Naive thymus-derived CD4-positive, alpha-beta T cell (primary cell): ENCODE measurements at places on chromosomes 16 and 17. TPM values are rescaled to one million over a fixed set of nuclear protein-coding genes. Genes with fewer than 3 reads are reported as not detected.

- DNase-seq: peak; percentile 31
Measured at GRCh38 chr17:2192367-2193057, 111.1 kb downstream of the SMG6 start.

DNA sequence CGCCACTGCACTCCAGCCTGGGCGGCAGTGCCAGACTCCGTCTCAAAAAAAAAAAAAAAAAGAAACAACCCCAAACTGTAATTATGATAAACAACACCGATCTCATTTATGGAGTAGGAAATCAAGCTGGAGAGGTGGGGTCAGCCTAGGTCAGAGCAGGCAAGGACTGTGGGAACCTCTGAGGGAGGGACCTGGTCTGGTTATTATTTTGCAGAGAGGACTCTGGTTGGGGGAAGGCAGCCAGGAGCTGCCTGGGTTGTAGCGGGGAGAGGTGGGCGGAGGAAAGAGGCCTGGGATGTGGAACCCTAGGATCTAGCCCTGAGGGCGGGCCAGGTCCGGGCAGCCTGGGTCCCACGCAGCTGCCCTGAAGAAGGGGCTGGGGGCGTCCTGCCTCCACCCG is 10.9 kb upstream of the HS3ST6 start:
- no peak for DNase-seq

- DNase-seq: no peak
Measured at GRCh38 chr17:76124582-76125390, 16.3 kb downstream of the FOXJ1 start.

DNA sequence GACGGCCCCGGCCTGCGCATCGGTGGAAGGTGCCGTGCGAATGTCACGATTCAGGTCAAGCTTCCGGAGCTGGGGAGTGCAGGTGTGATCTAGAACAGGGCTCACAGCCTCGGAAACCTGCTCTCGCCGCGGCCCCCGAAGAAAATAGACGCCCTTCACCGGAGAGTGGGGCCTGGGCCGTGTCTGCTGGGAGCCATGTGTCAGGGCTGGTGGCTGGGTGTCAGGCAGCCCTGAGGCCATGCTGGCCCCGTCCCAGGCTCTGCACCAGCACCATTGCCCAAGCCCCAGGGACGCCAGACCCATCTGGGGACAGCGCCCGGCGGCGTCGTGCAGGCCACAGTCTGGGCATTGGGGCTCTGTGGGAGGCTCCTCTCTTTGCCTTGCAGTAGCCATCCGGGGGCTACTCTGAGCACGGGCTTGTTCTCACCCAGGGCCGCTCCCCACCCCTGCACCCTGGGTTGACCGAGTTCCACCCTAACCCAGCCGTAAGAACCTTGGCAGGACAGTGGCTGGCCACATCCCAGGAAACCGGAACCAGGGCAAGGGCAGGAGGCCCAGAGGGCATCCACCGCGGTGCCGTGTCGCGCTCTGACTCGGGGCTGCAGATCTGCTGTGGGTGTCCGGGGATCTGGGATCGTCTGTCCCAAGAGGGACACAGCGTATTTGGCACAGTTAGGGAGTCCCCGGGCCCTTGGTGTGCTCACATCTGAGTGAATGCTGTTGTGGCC is 5.3 kb upstream of the NUDT16L1 start:
- no peak for DNase-seq

DNA sequence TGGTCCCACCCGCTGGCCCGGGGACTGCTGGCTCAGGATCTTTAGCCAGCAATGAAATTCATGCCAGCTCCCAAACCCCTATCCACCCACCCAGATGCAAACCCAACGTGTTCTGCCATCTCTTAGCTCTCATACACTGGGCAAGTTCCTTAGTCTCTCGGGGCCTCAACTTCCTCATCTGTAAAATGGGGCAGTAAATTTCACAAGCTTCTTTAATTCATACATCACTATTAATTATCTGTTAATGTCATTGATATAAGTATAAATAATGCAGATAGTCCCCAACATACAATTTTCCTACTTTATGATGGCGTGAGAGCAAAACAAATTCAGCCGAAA is 398.7 kb downstream of the SOX9 start:
- no peak for DNase-seq

DNA sequence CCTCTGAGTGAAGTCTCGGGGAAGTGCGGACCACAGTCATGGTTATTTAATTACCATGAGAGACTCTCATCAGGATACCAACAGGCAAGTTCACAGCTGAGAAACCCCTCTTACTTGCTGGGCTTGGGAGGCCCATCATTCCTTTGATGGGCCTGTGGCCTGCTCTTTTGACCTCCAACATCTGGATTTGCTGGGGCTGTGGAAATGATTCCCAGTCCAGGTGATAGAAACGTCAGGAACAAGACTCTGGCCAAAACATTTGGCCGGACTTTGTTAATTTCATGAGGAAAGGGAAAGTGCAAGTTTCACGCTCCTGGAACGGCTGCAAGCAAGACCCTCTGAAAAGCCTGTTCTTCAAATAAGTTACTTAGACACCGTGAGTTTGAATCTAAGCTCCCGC is 42.5 kb downstream of the TMEM114 start:
- DNase-seq: no peak

DNA sequence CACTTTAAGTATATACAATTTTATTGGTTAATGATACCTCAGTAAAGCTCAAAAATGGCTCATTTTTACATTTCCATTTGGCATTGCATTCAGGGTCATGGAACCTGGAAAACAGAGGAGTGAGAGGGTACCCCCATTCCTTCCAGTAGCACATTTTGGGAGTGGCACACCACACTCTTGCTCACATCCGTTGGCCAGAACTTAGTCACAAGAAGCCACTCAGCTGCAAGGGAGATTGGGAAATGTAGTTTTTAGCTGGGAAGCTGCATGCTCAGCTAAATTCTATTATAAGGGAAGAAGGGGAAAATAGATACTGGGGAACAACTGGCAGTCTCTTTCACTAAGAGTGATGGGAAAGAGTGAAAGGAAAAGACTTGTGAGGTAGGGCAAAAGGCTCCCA is 102.5 kb upstream of the TMEM97 start:
- DNase-seq: no peak

GRCh38 chr17:72569148-72569946 is 448.5 kb downstream of the SOX9 start:
- no peak for DNase-seq

GRCh38 chr17:36498155-36498554 is 11.7 kb downstream of the ZNHIT3 start:
- DNase-seq: no peak

GRCh38 chr17:4786106-4786511 is at the start of gene VMO1:
Gene VMO1 (minus strand): TSS chr17:4786364. CDS start chr17:4786352, 12 bp downstream.
- DNase-seq: no peak

- DNase-seq: no peak
Measured at GRCh38 chr17:53749178-53749577, 73.5 kb upstream of the KIF2B start.

DNA sequence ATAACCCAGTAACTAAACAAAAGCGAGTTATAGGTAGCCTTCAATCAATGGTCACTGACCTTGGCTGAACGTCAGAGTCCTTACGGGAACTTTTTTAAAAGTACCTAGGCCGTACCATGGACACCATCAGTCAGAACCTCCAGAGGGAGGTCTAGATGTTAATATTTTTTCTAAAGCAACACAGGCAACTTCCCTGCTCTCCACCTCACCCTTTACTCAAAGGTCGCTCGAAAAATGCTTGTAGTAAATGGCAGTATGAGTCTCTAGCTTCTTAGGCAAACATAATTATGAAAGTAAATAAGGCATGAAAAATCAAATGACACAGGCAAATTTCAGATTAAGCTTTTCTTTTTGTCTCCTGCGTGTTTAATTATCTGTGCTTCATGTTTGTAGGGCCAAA is 82.1 kb downstream of the SLC39A11 start:
- no peak for DNase-seq

GRCh38 chr16:74837056-74837455 is 62.4 kb upstream of the FA2H start:
- no peak for DNase-seq

- no peak for DNase-seq
Measured at GRCh38 chr16:13634959-13635358, 285.0 kb upstream of the ERCC4 start.

DNA sequence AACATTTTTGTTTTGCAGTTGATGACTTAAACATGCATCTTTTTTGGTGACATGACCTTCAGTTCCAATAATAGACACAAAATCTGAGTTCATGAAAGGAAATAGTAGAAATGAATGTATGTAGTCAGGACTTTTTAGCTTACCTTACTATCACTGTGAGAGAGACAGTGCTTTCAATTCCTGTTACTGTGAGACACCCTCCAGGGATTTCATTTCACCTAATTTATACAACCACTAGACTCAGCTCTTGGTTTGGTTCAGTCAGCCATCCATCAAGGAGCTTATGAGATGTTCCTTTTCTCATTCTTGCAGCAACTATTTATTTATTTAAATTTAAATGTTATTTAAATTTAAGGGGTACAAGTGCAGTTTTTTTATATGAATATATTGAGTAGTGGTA is 77.9 kb downstream of the MAP2K4 start:
- no peak for DNase-seq

DNA sequence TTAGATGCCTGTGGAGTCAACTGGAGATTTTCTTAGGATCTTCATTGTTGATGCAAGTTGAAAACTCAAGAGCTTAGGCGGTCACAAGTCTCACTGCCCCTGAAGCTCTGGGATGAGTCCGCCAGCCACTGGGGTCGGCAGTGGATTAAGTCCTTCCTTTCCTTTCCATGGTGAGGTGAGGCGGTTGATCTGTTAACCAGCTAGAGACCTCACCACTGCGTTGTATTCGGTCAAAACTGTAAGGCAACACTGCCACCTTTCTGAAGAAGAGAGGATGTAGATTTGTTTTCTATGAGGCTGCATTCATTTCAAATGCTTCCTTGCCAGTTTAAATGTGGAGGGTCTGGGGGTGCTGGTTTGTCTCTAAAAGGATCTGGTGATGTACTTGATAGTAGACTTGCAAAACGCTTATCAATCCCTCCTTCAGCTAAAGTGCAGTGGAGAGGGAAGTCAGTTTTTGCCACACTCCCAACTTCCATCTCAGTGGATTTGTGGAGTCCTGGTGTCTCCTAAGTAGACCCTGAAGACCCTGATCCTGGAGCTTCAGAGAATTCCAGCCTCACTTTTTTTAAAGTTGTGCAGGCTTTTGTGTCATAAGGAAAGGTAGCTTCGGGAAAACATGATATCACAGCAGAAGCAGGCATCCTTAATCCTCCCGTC is 1.7 kb downstream of the MYOCD start:
- no peak for DNase-seq

DNA sequence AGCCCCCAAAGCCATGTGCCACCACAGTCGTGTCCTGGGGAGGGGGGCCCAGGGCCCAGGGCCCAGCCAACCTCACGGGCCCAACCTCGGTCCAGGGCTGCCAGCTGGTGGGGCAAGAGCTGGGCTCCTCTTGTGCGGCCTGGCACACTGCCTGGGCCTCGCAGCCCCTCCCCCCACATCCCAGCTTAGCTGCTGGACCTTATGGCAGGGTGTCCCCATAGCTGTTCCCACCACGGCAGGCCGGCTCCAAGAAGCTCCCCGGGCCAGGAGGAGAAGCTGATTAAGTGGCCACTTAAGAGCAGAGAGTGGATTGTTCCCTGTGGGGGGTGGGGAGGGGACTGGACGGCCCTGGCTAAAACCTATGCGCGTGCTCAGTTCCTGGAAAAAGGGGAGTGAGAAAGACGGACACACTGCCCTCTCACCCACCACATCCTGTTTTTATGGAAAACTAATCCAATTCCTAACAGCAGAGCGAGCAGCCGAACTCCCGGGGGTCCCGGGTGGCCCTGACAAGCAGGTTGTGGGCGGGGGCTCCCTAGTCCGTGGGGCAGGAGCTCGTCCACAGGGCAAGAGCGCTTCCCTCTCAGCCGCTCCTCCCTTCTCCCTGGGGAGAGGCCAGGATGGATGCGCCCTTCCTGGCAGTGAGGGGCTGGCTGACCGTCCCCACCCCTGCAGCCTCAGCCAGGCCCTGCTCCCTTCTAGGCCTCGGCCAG is 16.8 kb downstream of the PIEZO1 start:
- DNase-seq: no peak

- DNase-seq: no peak
Measured at GRCh38 chr17:17386094-17386800, 83.1 kb downstream of the NT5M start.

- DNase-seq: no peak
Measured at GRCh38 chr16:48447940-48448536, 62.8 kb upstream of the SIAH1 start.

- DNase-seq: no peak
Measured at GRCh38 chr17:18948476-18949006, 3.4 kb upstream of the SLC5A10 start.

- no peak for DNase-seq
Measured at GRCh38 chr16:2852731-2853507, 5.1 kb downstream of the PRSS22 start.

DNA sequence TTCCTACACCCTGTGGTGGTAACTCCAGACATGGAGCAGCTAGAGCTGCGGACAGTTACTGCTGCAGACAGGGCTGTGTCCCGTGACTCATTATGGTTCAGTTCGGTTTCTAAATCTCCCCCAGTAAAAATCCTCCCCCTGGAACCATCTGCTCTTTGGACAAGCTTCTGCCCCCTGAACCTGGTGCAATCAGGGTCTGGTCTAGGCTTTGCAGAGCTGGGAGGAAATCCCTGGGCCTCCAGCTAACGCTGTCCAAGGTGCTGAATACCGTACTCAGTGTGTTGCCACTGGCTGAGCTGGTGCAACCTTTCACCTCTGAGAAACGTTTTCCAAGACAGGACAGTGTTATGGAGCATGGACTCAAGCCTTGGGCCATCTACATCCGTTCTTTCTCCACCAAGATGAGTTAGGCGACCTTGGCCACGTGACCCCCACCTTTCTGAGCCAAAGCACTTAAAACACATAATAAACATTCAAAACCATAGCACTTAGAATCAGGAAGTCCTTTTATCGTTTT is 142.0 kb downstream of the CPPED1 start:
- DNase-seq: peak; percentile 7

GRCh38 chr16:11078812-11079459 is 134.6 kb downstream of the CLEC16A start:
- DNase-seq: no peak

- no peak for DNase-seq
Measured at GRCh38 chr16:71347146-71347545, 11.4 kb upstream of the CALB2 start.

DNA sequence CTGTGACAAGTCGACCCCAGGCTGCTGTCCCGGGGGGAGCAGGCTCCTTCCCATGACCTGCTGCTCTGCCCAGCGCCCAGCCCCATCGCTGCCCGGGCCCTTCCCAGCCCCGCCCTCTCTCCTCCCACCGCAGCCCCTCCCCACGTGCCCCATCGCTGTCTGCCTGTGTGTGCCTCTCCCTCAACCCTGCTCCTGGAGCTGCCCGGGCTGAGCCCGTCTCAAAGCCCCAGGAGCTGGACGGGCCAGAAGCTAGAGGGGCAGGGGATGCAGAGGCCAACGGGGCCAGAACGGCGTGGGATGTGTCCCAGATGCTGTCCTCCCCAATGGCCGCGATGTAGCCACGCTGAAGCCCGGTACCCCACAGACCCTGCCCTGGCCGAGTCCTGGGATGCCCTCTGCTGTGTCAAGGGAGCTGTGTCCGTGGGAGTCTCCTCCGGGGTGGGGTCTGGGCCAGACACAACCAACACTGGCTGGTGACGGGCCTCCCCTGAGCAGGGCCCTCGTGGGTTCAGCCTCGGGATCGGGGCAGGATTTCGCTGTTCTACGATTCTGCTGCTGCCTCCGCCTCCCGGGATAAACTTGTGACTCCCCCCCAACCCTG is 118.2 kb upstream of the ZNF750 start:
- no peak for DNase-seq

Gene SLC12A3
- 0.08 TPM for total RNA-seq

Gene DPEP3
- total RNA-seq: 1.9 TPM

Gene HBA2
- 0.68 TPM in 1 of 2 replicates, not detected in the other for total RNA-seq

Gene NLRC3
- 91.1 TPM for total RNA-seq

Gene SNX20
- total RNA-seq: 32.4 TPM

Gene TNFRSF13B
- total RNA-seq: not detected

Gene RNU2-1
- 2,629 TPM for total RNA-seq

Gene FOXN1
- total RNA-seq: not detected

Gene OR4D1
- total RNA-seq: 0.41 and 0.59 TPM in 2 replicates

Gene KRT27
- total RNA-seq: not detected
